AG04450 (cell line): ENCODE measurements at places on chromosomes 5 and 9.
A peak's percentile ranks its signal among the peaks of the same experiment; 100 is the strongest.

GRCh38 chr9:5436441-5436840 lies 1.3 kb downstream of the PLGRKT start:
- DNase-seq: no peak

DNA sequence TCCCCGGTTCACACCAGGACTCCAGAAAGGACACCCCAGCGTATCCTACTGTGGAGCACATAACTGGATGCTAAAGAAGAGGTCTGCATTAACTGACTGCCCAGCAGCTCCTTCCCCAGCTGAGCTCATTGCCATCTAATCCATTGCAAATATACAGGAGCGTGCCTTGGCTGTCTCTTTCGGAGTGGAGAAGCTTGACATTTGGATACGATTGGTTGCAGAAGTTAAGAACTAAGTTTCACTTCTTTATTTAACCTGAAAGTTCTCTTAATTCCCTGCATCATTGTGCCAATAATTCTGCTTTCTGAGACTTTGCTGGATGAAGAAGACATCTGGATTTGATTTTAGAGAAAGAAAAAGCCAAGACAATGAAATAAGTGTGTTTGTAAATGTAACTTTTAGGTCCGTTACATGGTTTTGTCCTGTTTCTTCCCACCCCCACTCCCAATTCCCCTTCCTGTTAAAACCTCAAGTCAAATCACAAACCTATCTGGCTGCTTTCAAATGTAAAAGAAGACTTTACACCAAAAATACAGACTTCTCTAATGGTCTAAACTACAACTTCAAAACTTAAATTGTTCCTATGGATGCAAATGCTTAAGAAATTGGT lies 33.9 kb downstream of the TAS2R1 start:
- DNase-seq: peak; percentile 2

DNA sequence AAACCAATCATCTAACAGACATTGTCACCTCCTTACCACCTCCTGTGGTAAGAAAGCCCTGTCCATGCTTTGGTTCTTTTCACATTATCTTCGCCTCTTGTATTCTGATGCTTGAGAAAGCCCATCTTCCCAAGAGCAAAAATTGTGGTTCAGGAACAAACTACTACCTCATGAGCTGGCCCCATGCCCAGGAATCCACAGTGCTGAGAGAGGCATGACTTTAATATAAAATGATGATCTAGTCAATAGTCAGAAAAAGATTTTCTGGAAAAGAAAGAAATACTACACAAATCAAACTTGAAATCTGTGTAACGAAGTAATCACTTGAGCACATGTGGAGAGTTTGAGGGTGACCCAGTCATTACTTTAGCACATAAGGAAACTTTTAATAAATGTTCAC lies 94.7 kb downstream of the FGF10 start:
- no peak for DNase-seq

- no peak for DNase-seq
Measured at GRCh38 chr5:116575326-116576052, 866 bp upstream of the SEMA6A start.

- no peak for DNase-seq
Measured at GRCh38 chr5:2685651-2686272, 65.7 kb downstream of the IRX2 start.

DNA sequence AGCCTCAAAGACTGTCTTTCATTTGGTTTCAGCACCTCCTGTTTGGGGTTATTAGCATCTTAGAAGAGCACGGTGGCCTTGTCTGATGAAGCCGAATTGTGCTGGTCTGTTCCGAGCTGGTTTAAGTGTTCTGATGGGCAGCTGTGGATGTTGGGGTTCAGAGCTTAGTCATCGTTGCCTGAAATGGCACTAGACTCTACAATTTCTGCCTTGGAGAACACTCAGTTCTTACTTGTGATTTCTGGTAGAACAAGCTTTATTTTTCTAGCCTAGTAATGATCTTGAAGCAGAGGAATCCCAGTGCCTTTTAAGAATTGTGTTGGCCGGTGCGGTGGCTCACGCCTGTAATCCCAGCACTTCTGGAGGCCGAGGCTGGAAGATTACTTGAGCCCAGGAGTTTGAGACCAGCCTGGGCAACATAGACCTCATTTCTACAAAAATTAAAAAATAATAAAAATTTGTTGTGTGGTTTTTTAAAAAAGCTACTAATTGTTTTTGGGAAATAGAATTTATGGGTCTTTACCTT lies 7.8 kb downstream of the FBXW5 start:
- no peak for DNase-seq

- no peak for DNase-seq
Measured at GRCh38 chr5:6495433-6496206, 47.0 kb downstream of the UBE2QL1 start.

DNA sequence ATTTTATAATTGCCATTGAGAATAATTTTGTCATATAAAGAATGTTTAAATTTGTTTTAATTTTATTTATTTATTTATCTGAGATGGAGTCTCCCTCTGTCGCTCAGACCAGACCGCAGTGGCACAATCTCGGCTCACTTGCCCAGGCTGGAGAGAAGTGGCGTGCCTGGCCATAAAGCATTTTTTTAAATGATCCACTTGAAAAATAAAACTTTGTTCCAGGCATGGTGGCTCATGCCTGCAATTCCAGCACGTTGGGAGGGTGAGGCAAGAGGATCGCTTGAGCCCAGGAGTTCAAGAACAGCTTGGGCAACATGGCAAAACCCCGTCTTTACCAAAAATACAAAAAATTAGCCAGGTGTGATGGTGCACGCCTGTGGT lies 2.1 kb upstream of the SIT1 start:
- DNase-seq: no peak

GRCh38 chr9:93859431-93860215 lies 95.5 kb downstream of the BARX1 start:
- DNase-seq: no peak

DNA sequence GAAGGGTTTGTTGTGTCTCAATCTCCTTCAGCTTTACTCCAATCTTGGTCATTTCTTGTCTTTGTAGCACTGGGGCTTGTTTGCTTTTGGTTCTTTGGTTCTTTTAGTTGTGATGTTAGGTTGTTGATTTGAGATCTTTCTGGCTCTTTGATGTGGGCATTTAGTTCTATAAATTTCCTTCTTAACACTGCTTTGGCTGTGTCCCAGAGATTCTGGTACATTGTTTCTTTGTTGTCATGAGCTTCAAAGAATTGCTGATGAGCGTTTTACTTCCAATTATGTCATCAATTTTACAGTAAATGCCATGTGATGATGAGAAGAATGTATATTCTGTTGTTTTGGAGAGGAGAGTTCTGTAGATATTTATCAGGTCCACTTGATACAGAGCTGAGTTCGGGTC lies 353.3 kb downstream of the MAN2A1 start:
- DNase-seq: no peak

- DNase-seq: no peak
Measured at GRCh38 chr9:116589392-116590354, 97.4 kb upstream of the TRIM32 start.
